ENCODE measurements at places on chromosomes 7 and 10.

DNA sequence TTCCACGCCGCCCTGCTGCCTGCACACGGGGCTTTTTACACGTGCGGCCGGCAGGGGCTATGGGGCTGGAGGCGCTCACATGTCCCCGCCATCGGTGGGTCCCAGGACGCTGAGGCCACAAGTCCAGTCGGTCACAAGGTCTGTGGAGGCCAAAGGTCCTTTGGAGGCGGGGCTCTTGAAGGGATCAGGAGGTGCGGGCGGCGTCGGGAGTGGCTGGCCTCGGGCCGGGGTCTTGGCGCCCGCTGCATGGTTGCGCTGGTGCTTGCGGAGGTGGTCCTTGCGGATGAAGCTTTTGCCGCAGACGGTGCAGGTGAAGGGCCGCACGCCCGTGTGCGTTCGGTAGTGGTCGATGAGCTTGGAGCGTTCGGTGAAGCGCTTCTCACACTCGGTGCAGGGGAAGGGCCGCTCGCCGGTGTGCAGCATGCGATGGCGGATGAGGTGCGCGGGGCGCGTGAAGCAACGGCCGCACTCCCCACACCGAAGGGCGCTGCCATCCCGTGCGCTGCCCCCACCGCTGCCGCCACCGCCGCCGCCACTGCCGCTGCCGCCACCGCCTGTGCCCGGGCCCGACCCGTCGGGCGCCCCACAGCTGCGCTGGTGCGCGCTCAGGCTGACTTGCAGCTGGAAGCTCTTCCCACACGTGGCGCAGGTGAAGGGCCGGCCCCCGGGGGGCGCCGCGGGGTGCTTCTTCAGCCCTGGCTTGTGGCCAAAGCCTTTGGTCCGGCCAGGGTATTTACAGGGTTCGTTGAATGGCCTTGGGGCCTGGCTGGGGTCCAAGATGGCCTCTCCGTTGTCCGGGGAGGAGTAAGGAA lies 13.7 kb upstream of the ZNF777 start:
- no peak for DNase-seq

DNA sequence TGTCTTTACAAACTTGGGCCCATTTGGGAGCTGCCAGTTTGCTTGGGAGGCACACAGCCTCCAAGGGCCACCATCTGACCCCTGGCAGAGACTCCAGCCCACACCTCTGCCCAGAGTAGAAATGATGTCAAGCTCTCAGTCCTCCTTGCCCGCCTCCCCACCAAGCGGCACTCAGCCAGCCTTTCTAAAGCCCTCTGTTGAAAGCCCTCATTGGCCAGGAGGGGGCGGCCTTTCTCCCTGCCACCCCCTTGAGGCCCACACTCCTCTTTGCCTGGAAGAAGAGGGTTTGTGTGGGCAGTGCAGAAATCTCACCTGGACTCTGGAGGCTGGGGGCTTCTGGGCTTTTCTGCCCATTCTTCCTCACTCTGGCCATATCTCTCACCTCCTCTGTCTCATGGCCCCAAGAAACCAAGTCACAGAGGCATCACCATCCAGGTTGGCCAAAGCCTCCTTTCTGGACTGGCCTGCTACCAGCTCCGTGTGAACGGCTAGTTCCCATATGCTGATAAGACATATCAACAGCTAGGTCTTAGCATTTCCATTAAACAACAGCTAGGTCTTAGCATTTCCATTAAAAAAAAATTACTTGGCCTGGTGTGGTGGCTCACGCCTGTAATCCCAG lies 36.1 kb downstream of the UBTD1 start:
- DNase-seq: peak; percentile 59

DNA sequence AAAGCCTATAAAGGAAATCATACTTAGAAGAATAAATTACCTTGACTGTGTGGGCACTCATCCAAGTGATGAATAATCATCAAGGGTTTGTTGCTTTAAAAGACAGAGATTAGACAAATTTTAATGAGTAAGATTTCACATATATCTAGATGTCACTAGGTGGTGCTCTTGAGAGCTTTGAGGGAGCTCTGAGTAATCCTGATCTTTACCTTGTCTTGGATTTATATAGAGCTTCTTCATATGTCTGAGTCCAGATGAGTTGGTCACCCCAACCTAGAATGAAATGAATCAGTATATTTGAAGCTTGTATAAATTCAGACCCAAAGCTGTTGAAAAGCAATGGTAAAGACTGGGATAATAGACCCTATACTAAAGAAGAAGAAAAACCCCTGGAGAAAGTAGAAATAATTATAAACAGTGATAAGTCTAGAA lies 3.7 kb downstream of the AGR2 start:
- no peak for DNase-seq

GRCh38 chr10:112967200-112967599 lies 17.2 kb downstream of the TCF7L2 start:
- no peak for DNase-seq

DNA sequence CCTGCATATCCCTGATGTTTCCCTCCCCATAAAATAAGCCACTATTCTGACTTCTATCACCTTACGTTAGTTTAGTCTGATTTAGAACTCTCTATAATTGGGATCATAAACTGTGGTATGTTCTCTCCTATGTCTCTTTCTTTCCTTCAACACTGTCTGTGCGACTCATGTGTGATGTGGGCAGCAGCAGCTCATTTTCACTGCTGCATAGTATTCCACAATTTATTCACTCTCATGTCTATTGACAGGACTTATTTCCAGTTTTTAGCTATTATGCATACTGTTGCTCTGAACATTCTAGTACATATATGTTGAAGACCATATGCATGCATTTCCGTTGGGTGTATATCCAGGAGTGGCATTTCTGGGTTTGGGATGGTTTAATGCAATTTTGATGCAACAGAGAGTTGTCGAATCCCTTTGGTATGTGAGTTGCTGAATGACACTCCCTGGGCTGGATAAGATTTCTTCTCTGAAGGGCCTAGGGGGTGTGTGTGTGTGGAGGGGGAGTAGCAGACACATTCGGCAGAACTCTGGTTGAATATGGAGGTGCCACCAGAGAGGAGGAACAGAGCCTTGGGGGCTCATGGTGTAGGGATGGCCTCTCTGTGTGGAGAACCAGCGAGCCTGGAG lies 87.8 kb upstream of the PCBD1 start:
- no peak for DNase-seq

- peak; percentile 79 for DNase-seq
Observed at GRCh38 chr10:17430647-17431355, 23.6 kb downstream of the ST8SIA6 start.

- DNase-seq: no peak
Observed at GRCh38 chr10:58384095-58384494, 1.1 kb upstream of the TFAM start.

GRCh38 chr7:101278461-101279292 lies 33.8 kb upstream of the FIS1 start:
- DNase-seq: no peak

DNA sequence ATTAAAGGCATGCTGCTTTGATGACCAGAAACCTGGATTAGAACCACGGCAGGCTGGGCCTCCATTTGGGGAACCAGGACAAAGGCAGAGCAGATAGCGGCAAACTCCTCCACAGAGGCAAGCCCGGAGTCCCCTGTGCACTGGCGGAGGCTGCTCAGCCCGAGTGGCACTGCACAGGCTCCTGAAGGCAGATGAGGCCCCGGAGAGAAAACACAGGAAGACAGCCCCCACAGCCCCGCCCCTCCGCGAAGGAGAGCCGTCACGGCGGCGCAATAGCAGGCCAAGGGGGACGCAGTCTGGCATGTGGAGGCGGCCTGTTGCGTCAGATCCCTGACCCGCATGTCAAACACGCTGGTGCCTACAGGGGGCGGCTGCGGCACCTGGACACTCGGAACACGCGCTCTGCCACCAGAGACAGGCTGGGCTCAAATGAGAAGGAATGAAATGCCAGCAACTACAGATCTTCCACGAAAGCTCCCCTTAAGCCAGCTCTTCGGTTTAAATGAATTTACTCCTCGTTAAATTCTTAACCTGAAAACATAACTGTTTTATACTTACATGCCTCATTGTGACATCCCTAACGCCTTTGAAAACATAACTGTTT lies 128.5 kb downstream of the MAD1L1 start:
- peak; percentile 88 for DNase-seq

DNA sequence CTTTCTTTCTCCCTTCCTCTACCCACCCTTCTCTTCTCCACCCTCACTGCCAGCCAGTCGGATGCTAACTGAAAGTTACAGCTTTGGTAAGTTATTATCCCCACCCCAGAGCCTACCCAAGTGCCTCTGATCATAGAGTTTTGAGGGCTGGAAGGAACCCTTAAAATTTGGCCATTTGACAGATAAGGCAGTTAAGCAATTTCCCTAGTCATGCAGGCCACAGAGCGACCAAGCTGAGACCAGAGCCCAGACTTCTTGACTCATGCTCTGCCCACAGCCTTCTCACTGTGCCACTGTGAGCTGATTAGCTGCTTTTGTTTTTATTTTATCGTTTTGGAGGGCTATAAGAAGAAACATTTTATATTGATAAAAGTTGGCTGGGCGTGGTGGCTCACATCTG lies 17.2 kb downstream of the SAP25 start:
- no peak for DNase-seq

GRCh38 chr7:15750727-15751126 lies 64.2 kb upstream of the MEOX2 start:
- no peak for DNase-seq

GRCh38 chr7:50803359-50804337 lies 21.0 kb upstream of the GRB10 start:
- DNase-seq: no peak

GRCh38 chr7:73974101-73974947 lies 53.6 kb upstream of the ELN start:
- no peak for DNase-seq

- no peak for DNase-seq
Observed at GRCh38 chr7:94453898-94454297, 55.7 kb upstream of the CASD1 start.

DNA sequence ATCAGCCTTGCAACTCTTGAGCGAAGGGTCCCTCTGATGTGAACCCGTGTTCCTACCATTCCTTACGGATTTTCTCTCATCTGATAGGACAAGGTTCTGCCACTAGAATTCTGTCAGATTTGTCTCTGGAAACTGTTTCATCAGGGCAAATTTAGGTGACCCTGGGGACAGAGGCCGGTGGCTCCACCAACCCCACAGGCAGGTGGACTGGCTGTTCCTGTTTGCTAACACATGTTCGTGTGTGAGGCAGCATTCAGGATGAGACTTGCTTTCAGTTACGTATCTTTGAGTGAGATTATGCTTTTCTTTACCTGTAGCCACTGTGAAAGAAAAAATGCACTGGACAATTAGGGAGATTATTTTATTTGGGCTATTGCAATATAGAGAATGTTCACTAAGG lies 449.9 kb downstream of the INHBA start:
- DNase-seq: no peak

DNA sequence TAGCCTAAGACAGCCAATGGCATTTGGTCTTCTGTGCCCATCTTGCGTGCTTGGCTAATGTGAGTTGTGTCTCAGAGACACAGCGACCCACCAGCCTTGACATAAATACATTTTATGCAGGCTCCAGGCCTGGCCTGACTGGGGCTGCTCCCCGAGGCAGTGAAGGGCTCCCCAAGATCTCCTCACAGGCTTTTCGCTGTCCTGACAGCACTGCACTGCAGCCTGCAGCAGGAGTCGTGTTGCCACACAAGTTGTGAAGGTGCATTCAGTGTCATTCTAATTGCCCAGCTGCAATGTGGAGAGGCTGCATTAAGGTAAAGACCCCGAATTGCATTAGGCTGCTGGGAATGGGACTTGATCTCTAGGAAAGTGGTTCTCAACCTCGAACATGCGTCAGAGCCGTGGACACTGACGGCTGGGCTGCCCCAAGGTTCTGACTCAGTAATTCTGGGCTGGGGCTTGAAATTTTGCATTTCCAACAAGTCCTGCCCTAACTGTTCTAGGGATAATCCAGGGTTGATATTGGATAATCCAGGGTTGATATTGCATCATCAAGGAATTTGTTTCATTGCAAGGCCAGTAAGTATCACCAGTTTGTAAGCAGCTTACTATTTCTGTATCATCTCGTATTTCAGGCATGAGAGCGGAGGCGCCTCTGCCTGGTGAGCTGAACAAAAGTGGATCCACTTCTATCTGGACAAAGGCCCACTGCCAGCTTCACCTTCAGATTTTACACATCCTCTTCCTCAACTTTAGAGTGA lies 108.7 kb upstream of the INSIG1 start:
- DNase-seq: no peak

DNA sequence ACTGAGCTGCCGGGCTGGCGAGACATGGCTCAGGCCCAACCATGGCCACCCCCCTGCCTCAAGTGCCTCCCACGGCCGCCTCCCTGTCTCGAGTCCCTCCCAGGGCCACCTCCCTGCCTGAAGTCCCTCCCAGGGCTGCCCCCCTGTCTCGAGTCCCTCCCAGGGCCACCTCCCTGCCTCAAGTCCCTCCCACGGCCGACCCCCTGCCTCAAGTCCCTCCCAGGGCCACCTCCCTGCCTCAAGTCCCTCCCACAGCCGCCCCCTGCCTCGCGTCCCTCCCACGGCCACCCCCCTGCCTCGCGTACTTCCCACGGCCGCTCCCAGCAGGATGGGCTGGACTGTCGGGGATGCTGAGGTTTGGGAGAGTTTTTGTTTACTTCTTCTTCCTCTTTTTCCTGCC lies 462.5 kb downstream of the PTPRN2 start:
- no peak for DNase-seq

DNA sequence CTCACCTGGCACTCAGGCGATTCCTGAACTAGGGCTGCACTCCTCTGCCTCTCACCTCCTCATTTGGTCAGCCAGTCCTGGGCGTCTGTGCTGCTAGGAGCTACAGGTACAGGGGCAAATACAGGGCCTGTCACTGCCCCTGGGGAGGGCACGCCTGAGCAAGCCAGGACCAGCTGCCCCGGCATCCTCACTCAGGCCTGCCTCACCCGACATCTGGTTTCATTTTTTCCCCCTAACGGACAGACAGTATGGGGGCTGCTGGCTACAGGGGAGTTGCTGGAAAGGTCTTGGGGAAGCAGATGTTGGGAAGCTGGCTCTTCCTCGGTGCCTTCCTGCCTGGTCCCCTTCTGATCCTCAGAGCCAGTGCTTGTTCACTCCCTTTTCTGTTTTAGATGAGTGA lies 77.3 kb upstream of the PPIF start:
- DNase-seq: no peak

GRCh38 chr10:89458291-89458690 lies 43.9 kb downstream of the IFIT5 start:
- DNase-seq: no peak

- no peak for DNase-seq
Observed at GRCh38 chr7:127798023-127798422, 146.0 kb downstream of the SND1 start.

- DNase-seq: no peak
Observed at GRCh38 chr7:143295870-143296269, 7.7 kb downstream of the CASP2 start.

DNA sequence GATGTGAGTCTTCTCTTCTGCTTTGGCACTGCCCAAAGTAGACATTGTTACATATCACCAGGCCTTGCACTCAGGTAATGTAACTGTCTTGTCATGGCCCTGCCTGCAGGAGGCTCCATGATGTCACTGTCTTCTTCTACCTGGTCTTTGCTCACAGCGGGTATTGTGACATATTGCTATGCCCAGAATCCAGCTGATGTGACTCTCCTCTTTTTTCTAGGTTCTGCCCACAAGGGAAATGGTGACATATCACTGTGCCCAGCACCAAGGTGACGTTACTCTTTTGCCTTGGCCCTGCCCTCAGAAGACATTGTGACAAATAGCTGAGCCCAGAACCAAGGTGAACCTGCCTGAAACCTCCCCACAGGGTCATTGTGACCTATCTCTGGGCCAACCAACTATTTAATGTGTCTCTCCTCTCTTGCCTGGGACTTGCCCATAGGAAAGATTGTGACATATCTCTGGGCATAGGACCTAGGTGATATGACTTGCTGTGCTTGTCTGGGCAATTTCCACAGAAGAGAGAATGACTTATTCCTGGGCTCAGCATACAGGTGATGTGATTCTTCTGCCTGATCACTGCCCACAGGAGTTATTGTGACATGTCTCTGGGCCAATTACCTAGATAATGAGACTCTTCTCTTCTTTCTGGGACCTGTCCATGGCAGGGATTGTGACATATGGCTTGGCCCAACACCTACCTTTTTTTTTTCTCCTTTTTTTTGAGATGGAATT lies 26.5 kb upstream of the ZNF107 start:
- no peak for DNase-seq
